HFFc6 (cell line): ENCODE measurements at places on chromosomes 1 and 21. TPM values are rescaled to one million over a fixed set of nuclear protein-coding genes. Genes with fewer than 3 reads are reported as not detected.

EFNA3 gene
- total RNA-seq: 0.61 to 1.4 TPM (median 0.66 TPM) in 3 replicates

KIAA1614 gene
- total RNA-seq: 2.1 to 4.0 TPM (median 2.8 TPM) in 3 replicates

IER5 gene
- total RNA-seq: 40.5 and 49.1 TPM in 2 replicates

DNA sequence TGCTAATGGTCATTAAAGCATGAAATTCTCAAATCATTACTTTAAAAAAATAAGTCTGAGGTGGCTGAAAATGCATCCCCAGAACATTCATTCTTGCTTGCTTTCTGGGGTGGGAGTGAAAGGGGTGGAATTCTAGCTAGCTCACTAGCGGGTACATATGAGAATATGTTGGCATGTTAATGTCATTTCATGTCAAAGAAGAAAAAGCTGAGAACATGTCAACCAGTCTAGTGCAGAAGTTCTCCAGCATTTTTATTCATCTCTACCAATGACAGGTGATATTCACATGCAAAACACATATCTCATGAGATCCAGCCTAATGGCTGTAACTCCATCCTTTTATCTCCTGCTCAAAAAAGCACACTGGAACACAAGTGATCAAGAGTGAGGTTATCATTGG is 49.1 kb downstream of the ZNHIT6 start:
- H3K4me3 ChIP-seq: peak overlapping the region; percentile 41; the same call in 1 of the 2 replicates
- DNase-seq: no peak

- peaks cover 20% of the 10 kb centered on the region for H3K27me3 ChIP-seq
- no peak for DNase-seq
- H3K4me1 ChIP-seq: peaks cover 9% of the 10 kb centered on the region
- H3K4me3 ChIP-seq: no peak overlapping the region
Observed at GRCh38 chr1:157077394-157077793, 22.2 kb downstream of the ETV3L start.

CFHR1 gene
- not detected in 3 replicates for total RNA-seq

DNA sequence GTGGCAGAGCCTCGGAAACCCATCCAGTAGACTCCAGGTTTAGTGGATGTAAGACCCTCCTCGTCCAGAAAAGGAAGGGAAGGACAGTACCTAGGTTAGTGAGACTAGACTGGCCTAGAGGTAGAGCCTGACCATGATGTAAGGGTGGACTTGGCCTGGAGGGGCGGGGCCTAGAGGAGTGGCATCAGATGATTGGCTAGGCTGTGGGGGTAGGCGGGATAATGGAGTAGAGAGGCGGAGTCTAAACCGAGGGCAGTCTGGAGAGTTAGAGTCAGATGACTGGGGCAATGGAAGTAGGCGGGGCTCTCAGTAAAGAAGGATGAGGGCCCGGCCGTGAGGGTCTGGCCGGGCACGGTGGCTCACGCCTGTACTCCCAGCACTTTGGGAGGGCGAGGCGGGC is 70.1 kb downstream of the EPHB2 start:
- DNase-seq: no peak
- H3K4me1 ChIP-seq: peaks cover 10% of the 10 kb centered on the region
- H3K4me3 ChIP-seq: no peak overlapping the region
- H3K36me3 ChIP-seq: no peaks in the 10 kb centered on the region
- H3K27ac ChIP-seq: no peak overlapping the region
- H3K27me3 ChIP-seq: peaks cover 6% of the 10 kb centered on the region

DNA sequence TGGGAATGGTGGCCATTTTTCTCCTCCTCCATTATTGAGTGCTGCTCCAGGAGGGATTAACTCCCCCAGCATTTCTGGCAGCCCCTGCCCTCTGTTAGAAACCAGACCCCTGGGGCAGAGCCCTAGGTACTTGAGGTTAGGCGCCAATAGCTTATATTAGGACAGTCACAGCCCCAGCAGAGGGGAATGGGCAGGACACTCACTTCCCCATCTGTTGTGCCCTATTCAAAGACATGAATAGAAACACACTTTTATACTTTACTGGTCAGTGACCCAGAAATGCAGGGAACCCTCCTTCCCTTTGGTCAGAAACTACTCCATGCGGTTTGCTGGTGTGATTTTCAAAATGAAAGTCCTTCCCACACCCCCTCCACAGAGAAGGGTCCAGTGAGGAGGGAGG is 267.7 kb downstream of the PTBP2 start:
- DNase-seq: no peak
- H3K27me3 ChIP-seq: peaks cover 1% of the 10 kb centered on the region; the same call in 1 of the 2 replicates
- H3K27ac ChIP-seq: no peak overlapping the region
- no peaks in the 10 kb centered on the region for H3K36me3 ChIP-seq

TNFRSF18 gene
- not detected in 3 replicates for total RNA-seq

GRCh38 chr21:35394634-35395369 is 345.7 kb upstream of the RUNX1 start:
- H3K4me3 ChIP-seq: no peak overlapping the region
- peaks cover 48% of the 10 kb centered on the region for H3K4me1 ChIP-seq
- H3K27me3 ChIP-seq: no peaks in the 10 kb centered on the region

DNA sequence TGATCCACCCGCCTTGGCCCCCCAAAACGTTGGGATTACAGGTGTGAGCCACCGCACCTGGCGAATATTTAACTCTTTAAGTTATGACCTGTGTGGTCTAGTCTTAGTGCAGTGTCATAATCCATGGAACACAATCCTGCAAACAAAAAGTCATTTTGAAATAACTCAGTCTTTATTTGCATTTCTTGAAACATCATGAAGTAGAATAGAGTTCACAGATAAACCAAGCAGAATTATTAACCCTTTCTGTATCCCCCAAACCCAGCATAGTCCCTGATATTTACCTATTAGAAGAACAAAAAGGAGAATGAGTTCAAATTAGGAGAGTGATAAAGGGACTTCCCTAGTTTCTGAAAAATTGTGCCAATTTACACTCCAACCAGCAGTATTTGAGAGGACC is 19.9 kb downstream of the ZYG11B start:
- H3K4me1 ChIP-seq: peaks cover 28% of the 10 kb centered on the region
- no peak for DNase-seq
- peak overlapping the region; percentile 21; the same call in 1 of the 2 replicates for H3K27ac ChIP-seq
- no peaks in the 10 kb centered on the region for H3K27me3 ChIP-seq
- no peak overlapping the region for H3K4me3 ChIP-seq
- peaks cover 9% of the 10 kb centered on the region; the same call in 1 of the 2 replicates for H3K36me3 ChIP-seq

PYHIN1 gene
- not detected in 3 replicates for total RNA-seq

DNA sequence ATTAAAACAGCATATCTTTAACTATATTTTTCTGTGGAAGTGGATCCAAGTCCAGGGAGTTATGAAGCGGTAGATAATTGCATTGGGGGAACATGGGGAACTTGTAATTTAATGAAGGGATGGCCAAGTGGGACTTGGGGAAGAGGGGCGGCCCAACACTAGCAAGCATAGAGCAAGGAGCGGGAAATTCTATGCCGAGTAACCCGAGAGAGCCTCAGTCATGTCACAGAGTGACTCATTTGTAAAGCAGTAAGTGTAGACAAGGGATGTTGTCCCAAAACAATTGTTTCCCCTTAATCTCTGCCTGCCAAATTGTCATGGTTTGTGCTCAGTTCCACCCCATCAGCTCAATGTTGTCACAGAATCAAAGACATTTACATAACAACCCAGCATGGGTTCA is 620.1 kb downstream of the AJAP1 start:
- no peak for DNase-seq
- peaks cover 3% of the 10 kb centered on the region; the same call in 1 of the 2 replicates for H3K27me3 ChIP-seq
- peaks cover 5% of the 10 kb centered on the region for H3K36me3 ChIP-seq
- H3K4me1 ChIP-seq: no peaks in the 10 kb centered on the region

DNA sequence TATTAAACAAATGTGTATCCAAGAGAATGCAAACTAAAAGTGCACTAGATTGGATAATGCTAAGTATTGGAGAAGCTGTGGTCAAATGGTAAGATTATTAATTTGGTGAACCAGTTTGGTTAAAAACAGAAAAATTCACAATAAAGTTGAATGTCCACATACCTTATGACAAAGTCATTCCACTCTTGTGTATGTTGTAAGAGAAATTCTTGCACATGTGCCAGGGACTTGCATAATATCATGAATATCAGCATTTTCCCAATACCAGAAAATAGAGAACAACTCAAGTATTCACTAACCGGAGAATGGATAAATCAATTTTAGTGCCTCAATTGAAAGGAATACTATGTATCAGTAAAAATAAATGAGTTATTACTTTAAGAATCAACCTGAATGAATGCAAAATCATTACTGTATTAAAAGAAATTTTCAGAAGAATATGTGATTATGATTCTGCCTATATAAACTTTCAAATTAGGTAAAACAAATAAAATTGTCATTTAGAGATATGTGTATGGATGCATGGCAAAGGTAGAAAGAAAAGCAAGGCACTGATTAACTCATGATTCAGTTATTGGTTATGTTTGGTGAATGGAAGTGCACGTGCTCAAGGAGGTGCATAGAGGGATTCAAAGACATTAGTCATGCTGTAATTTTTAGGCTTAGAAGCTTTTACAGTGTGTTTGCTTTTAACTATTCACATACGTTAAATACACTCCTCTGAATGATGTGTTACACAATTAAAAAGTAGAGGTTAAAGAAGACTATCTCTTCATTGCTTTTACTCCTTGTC is 217.4 kb upstream of the KCNK2 start:
- peak; percentile 63 for DNase-seq
- H3K4me1 ChIP-seq: peaks cover 67% of the 10 kb centered on the region
- no peaks in the 10 kb centered on the region for H3K27me3 ChIP-seq
- peak overlapping the region; percentile 14 for H3K4me3 ChIP-seq
- peak overlapping the region; percentile 53 for H3K27ac ChIP-seq

- no peak overlapping the region for H3K27ac ChIP-seq
- no peak overlapping the region for H3K4me3 ChIP-seq
- H3K27me3 ChIP-seq: peaks cover 7% of the 10 kb centered on the region
- no peaks in the 10 kb centered on the region for H3K36me3 ChIP-seq
- no peak for DNase-seq
Observed at GRCh38 chr1:113303267-113303666, 87.0 kb upstream of the MAGI3 start.

DNA sequence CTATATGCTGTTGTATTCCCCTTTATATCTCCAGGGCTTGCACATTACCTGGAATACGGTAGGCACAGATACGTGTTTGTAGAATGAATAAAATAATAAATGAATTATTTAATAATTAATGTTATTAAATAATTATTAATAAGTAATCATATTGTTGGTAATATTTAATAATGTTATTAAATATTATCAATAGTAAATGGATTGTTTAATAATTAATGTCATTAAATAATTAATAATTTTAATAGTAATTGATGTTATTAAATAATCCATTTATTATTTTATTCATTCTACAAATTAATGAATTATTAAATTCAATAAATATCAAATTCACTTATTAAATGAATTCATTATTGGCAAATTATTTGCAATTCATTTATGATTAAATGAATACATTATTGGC is 175.1 kb downstream of the MATN1 start:
- no peaks in the 10 kb centered on the region for H3K36me3 ChIP-seq
- peaks cover 16% of the 10 kb centered on the region for H3K27me3 ChIP-seq
- H3K4me1 ChIP-seq: no peaks in the 10 kb centered on the region
- DNase-seq: no peak

OR2M5 gene
- not detected in 2 replicates for total RNA-seq

- no peaks in the 10 kb centered on the region for H3K4me1 ChIP-seq
- H3K27me3 ChIP-seq: peaks cover 8% of the 10 kb centered on the region
- no peak overlapping the region for H3K27ac ChIP-seq
- DNase-seq: no peak
- no peaks in the 10 kb centered on the region for H3K36me3 ChIP-seq
Observed at GRCh38 chr1:65108025-65108642, 39.9 kb upstream of the AK4 start.

GRCh38 chr1:159915571-159916241 is 9.6 kb downstream of the TAGLN2 start:
- H3K27ac ChIP-seq: peak overlapping the region; percentile 94
- peak overlapping the region; percentile 70 for H3K4me3 ChIP-seq
- peaks cover 100% of the 10 kb centered on the region for H3K4me1 ChIP-seq
- H3K27me3 ChIP-seq: peaks cover 14% of the 10 kb centered on the region; the same call in 1 of the 2 replicates
